ENCODE measurements at places on chromosomes 1 and 21.

GRCh38 chr1:21534146-21534545 lies 24.9 kb downstream of the ALPL start:
- DNase-seq: no peak

GRCh38 chr1:16289959-16290358 lies 53.0 kb upstream of the CPLANE2 start:
- no peak for DNase-seq

DNA sequence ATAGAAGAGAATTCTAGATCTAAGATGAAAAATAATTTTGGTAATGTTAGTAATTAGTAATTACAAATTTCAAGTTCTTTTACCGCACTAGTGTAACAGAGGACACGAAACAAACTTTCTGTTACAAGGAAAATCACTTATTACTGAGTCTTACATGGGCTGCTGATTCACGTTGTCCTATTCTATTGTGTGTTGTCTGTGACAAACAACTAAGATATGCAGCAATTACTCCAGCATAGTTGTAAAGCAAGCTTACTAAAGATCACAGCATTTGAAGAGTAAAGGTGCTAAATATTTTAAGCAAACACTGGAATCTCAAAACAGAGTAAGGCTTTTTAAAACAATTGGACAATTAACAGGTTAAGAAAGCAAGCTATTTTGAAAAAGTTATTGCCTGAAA lies 502.3 kb downstream of the KCNT2 start:
- no peak for DNase-seq

DNA sequence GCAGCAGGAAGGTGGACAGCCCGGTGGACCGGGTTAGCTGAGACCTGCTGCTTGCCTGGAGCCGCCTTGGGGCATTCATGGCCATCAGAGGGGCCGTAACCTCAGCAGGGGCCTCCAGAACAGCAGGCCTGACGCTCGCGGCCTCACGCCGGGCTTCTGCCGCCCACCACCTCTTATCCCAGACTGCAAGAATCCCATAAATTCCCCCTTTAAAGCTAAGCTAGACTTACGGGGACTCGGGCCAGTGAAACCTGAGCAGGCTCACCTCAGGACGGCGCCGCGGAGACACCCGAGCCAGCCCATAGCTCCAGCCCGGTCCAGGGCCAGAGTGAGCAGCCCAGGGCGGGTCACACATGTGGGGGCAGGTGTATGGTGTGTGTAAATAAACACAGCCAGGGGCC lies 132.3 kb downstream of the GLIS1 start:
- DNase-seq: no peak

GRCh38 chr1:78070758-78071157 lies 25.0 kb downstream of the GIPC2 start:
- DNase-seq: no peak
